T-helper 17 cell (primary cell): ENCODE measurements at places on chromosomes 1 and 21. TPM values are rescaled to one million over a fixed set of nuclear protein-coding genes. Genes with fewer than 3 reads are reported as not detected.

The NBPF10 gene
- 3.8 TPM for total RNA-seq

The CENPL gene
- total RNA-seq = 4.7 TPM

The TNFRSF8 gene
- 0.34 TPM for total RNA-seq

The RNU1-2 gene
- total RNA-seq = 3,922 TPM

The MED8 gene
- 13.7 TPM for total RNA-seq

The OVAAL gene
- not detected for total RNA-seq

The FMOD gene
- total RNA-seq = not detected

The FLG2 gene
- total RNA-seq = not detected

DNA sequence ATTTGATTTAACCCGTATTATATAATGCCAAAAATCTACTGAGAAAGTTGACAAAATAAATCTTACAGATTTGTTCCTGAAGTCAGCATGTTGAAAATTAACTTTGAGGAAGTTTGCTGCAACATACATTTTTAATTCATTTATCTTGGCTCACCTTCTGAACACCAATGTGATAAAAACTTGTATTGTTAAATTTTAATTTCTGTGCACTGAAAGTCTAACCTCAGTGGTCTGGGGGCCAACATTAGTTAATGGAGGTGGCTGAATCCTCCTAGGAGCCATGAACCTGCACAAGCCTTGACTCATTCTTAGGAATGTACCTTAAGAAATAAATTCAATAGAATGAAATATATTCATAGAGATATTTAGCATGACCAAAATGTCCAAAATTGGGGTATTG, 95.3 kb downstream of the ADSS2 start:
- DNase-seq = no peak

DNA sequence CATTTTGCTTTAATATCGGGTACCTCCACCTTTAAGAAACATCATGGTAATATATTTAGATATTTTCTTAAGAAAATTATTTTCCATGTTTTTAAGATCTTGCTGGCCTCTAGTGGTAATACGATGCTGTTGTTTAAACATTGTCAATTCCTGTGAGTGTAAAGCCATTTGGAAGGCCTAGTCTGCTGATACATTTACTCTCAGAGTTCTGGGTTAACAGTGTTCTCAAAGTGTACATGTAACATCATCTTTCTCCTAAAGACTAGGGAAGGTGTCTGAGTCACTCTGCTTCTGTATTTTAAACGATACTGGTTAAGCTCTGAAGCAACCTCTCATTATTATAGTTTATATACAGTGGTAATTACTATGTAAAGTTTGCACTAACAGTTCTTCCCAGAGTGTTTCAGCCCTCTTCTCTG, 189.1 kb downstream of the RASAL2 start:
- DNase-seq = no peak

GRCh38 chr1:246708166-246708565, 16.0 kb upstream of the SCCPDH start:
- DNase-seq = no peak

DNA sequence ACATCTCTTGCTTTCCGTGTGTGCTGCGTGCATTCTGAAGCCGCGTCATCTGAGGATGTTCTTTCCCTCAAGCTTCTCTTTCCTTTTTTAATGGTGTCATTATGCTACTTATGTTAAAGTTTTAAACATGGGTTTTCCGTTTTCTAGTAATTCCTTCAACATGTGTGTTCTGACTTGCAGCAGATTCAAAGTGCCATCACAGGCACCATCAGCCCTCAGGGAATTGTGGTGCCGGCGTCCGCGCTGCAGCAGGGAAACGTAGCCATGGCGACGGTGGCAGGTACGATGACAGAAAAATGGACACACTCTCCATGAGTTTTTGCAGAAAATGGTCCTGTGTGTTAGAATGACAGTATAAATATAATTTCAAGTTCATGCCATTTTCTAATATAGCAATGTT, 42.4 kb downstream of the PKNOX1 start:
- DNase-seq = no peak

GRCh38 chr1:224047538-224047937, 66.4 kb upstream of the FBXO28 start:
- no peak for DNase-seq

DNA sequence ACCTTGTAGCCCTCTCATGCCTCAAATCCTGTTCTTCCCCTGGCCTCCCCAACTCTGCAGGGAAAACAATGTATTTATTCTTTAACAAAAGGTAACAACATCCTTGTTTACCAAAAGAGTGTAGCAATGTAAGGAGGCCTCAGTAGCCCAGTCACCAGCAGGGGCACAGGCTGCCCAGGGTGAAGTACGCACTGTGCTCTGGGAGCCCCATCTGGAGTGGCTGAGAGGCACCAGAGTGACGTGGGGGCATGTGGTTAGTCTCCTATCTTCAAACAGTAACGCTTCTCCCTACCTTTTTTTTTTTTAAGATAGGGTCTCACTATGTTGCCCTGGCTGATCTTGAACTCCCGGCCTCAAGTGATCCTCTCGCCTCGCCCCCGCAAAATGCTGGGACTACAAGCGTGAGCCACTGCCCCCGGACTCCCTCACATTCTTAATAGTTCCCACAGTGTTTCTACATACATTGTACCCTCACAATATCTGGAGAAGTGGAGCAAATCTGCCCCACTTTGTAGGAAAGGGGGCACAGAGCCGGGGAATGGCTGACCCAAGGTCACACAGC, 51.3 kb upstream of the ECE1 start:
- no peak for DNase-seq

DNA sequence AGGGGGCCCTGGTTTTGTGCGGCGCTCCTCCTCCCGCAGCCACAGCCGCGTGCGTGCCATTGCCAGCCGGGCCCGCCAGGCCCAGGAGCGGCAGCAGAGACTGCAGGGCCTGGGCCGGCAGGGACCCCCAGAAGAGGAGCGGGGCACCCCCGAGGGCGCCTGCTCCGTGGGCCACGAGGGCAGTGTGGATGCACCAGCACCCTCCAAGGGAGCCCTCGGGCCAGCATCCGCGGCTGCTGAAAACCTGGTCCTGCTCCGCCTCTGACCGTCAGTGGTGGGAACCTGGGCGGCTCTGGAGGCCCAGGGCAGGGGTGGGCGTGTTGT, 21.5 kb downstream of the PANK4 start:
- no peak for DNase-seq

DNA sequence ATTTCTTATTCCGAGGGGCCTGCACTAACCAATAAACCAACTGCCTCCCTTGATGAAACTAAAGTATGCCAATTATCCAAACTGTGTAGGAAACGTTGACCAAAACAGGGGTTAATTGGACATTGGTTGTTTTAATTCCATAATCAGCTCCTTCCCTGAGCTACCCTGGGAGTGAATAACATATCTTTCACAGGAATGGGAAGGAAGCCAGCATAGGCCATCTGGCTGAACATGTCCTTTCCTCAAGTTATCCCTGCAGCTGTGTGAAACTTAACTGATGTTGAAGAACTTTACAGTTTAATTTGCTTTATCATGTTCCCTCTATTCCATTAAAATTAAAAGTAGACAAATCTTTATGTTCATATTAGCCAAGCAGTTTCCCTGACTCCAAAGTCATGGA, 75.4 kb downstream of the NRIP1 start:
- no peak for DNase-seq

DNA sequence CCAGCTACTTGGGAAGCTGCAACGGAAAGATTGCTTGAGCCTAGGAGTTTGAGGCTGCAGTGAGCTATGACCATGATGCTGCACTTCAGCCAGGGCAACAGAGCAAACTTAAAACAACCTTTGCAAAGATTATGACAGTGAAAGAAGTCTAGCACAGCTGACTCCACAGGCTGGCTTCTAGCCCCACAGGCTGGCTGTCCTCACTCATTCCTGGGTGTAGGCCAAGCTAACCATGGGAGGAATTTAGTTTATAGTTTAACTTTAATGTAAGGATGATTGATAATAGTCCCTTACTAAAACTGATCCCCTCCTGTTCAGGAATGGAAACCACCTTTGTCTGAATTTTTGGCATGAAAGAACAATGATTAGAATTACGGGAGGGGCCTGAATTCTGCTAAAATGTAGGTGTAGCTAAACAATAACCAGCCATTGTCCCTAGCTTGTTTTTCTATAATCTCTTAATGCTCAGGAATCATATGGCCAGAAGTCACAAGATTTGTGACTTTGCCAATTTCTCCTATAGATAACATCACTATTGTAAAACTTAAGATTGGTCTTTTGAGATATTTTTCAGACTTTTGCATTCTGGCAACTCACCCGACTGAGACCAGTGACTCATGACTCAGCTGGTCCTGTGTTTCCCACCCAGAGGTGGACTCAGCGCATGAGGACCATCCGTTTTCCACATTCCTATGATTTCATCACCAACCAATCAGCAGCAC, 28.1 kb upstream of the SGIP1 start:
- no peak for DNase-seq

DNA sequence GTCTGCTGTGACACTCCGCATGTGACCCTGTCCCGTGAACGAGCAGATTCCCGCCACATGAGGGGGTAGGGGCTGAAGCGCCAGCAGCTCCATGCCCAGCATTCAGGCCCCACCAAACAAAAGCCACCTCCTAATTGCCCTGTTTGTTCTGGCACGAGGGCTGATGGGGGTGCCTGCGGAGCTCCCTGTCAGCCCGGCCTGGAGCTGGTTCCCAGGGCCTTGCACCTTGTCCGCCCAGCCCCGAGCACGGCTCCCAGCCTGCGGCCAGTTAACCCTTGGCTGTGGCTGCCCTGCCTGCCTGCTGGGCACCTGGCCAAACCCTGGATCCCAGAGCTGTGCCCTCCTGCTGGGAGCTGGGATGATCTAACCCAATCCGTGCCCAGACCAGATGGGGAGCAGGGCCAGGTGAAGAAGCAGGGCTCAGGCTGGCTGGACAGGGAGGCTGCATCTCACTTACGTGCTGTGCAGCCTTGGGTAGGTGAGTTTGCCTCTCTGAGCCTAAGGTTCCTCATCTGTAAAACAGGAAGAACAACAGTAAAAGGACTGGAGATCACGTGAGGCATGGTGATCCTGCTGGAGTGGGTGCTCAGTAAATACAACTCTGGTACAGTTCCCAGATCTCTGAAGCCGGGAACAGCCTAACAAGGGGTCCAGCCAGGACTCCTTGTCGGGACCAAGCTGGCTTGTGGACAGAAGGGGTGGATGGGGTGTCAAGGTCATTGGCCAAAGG, 110.9 kb upstream of the IFFO2 start:
- DNase-seq = no peak

GRCh38 chr1:225883616-225884265, 1.6 kb upstream of the TMEM63A start:
- no peak for DNase-seq
